Nephron progenitor cell (in vitro differentiated cells): ENCODE measurements at places on chromosomes 7 and 10.
A peak's percentile ranks its signal among the peaks of the same experiment; 100 is the strongest.

DNA sequence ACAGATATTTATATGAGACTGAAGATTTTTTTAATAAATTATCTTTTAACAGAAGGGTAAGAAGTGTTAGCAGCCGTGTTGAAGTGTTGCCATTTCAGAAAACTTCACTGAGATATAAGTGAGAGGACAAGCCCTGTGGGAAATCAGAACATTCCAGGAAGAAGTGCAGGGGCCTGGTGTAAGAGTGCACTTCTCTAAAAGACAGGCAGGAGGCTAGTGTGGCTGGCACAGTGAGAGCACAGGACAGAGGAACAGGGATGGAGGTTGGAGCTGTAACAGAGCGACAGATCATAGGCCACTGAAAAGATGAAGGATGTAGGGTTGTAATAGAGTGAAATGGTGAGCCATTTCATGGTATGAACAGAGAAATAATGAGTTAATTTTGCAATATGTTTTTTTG, 608.9 kb downstream of the SORCS1 start:
- DNase-seq, result no peak
- no peaks in the 10 kb centered on the region for H3K4me1 ChIP-seq
- no peak overlapping the region for H3K27ac ChIP-seq

- DNase-seq, result no peak
- no peaks in the 10 kb centered on the region for H3K4me1 ChIP-seq
- no peak overlapping the region for H3K4me3 ChIP-seq
- H3K36me3 ChIP-seq, result no peaks in the 10 kb centered on the region
- no peak overlapping the region for H3K27ac ChIP-seq
- no peaks in the 10 kb centered on the region for H3K27me3 ChIP-seq
These were observed 68.7 kb downstream of the ZNF727 start for GRCh38 chr7:64113981-64114380.

DNA sequence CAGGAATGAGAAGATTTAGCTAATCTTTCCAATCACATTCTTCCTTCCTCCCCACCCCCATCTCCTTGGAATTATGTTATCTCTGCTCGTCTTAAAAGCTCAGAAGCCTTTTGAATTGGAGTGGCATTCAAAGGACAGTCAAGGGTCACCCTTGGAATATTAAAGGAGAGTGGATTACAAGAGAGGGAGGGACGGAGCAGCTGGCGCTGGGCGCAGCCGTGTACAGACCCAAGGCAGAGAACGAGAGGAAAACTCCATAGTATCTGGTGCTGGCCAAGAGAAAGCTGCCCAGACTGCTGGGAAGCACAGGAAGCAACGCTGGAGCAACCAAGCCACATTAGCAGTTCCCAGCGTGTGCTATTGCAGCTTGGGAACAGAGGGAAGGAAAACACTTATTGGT, 95.7 kb downstream of the POU6F2 start:
- peaks cover 15% of the 10 kb centered on the region for H3K4me1 ChIP-seq
- H3K4me3 ChIP-seq, result peak overlapping the region; percentile 46
- peak; percentile 24 for DNase-seq
- H3K27me3 ChIP-seq, result no peaks in the 10 kb centered on the region
- no peaks in the 10 kb centered on the region for H3K36me3 ChIP-seq

GRCh38 chr7:24911213-24911603, 68.8 kb downstream of the OSBPL3 start:
- no peak overlapping the region for H3K27ac ChIP-seq
- DNase-seq, result no peak
- H3K27me3 ChIP-seq, result no peaks in the 10 kb centered on the region
- no peak overlapping the region for H3K4me3 ChIP-seq
- peaks cover 4% of the 10 kb centered on the region for H3K4me1 ChIP-seq
- H3K36me3 ChIP-seq, result no peaks in the 10 kb centered on the region

DNA sequence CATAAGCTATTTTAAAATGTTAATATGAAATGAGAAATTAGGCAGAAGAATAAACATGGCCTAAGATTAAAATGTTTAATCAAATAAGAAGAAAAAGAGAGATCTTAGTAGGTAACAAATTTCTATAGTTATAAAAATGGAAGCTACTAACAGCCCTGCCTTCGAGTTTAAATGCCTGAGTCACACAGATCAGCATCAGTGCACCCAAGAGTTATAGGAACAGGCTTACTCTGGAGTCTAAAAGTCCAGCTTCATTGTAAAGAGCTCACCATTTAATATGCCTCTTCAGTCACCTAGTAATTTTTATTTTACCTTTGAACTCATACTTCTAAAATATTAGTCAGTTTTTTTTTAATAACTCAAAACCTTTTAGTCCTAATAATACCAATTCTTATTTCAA, 52.6 kb downstream of the BRI3 start:
- peaks cover 3% of the 10 kb centered on the region for H3K27me3 ChIP-seq
- DNase-seq, result no peak
- H3K27ac ChIP-seq, result no peak overlapping the region

GRCh38 chr7:35727571-35727970, 32.6 kb upstream of the HERPUD2 start:
- no peak overlapping the region for H3K27ac ChIP-seq
- H3K4me1 ChIP-seq, result peaks cover 4% of the 10 kb centered on the region
- peaks cover 6% of the 10 kb centered on the region for H3K27me3 ChIP-seq
- DNase-seq, result no peak

DNA sequence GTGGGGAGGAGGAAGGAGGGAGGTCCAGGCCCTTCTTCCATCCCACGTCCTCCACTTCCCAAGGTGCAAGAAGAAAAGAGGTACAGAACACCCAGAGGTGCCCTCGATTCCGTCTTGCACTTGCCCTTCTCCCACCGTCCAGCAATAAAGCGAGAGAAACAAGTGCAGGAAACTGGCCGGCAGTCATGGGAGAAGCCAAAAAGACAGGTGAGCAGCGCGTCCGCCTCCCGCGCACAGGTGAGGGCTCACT, 1.3 kb downstream of the C10orf95 start:
- no peak for DNase-seq
- peak overlapping the region; percentile 92 for H3K4me3 ChIP-seq
- peaks cover 41% of the 10 kb centered on the region for H3K4me1 ChIP-seq
- H3K27me3 ChIP-seq, result peaks cover 24% of the 10 kb centered on the region
- peaks cover 11% of the 10 kb centered on the region for H3K36me3 ChIP-seq

GRCh38 chr7:34842782-34843181, 184.8 kb downstream of the NPSR1 start:
- no peak overlapping the region for H3K27ac ChIP-seq
- DNase-seq, result no peak
- no peaks in the 10 kb centered on the region for H3K36me3 ChIP-seq
- no peak overlapping the region for H3K4me3 ChIP-seq
- H3K27me3 ChIP-seq, result no peaks in the 10 kb centered on the region
- H3K4me1 ChIP-seq, result no peaks in the 10 kb centered on the region

- H3K36me3 ChIP-seq, result peaks cover 9% of the 10 kb centered on the region
- H3K4me3 ChIP-seq, result no peak overlapping the region
- no peak for DNase-seq
- peaks cover 16% of the 10 kb centered on the region for H3K4me1 ChIP-seq
- H3K27ac ChIP-seq, result no peak overlapping the region
These were observed 72.1 kb downstream of the EEPD1 start for GRCh38 chr7:36224934-36225858.

DNA sequence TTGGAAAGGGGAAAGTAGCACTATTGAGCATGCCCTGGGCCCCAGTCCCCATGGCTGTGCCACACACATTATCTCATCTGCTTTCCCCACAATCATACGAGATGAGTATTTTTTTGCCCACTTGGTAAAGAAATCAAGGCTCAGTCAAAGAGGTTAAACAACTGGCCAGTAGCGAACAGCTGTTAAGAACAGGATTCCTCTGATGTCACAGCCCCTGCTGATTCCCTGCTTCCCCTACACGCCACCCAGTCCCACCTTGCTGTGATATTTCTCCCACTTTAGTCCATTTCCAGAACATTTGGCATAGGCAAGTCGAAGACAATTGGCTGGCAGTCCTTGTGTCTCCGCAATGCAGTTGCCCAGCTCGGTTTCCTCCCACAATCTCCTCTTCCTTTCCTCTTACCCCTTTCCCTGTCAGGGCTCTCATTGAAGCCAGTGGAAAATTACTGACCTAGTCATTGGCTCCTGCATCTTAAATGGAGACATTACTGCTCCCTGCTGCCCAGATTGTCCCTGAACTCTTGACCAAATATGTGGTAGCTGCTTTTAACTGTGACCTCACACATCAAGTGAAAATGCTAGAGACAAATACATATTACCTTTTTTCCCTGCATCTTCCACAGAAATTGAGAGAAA, 56.5 kb upstream of the EEPD1 start:
- DNase-seq, result no peak
- peaks cover 8% of the 10 kb centered on the region for H3K36me3 ChIP-seq
- peaks cover 11% of the 10 kb centered on the region for H3K4me1 ChIP-seq

- peaks cover 43% of the 10 kb centered on the region for H3K27me3 ChIP-seq
- H3K4me1 ChIP-seq, result peaks cover 9% of the 10 kb centered on the region
- no peak for DNase-seq
- H3K4me3 ChIP-seq, result no peak overlapping the region
- H3K36me3 ChIP-seq, result no peaks in the 10 kb centered on the region
- H3K27ac ChIP-seq, result no peak overlapping the region
These were observed 131.3 kb downstream of the DPP6 start for GRCh38 chr7:154183482-154183881.

DNA sequence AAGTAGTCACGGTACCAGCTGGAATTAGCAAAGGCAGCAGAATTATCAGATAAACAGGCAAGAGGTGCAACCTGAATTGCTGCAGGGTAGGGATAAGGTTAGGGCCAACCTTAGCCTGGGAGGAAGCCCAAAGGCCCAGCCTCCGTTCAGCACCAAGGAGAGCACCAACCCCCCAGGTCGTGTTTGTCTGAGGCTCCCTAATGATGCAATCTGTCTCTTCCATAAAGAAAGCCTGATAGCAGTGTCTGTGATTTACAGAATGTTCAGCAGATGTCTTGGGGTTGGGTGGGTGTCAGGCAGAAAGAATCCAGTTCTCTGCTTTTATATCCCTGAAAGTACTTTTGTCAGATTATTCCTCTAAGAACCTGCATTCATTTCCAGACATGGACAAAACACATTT, 328.4 kb upstream of the AOAH start:
- H3K27me3 ChIP-seq, result no peaks in the 10 kb centered on the region
- H3K4me1 ChIP-seq, result peaks cover 18% of the 10 kb centered on the region
- no peaks in the 10 kb centered on the region for H3K36me3 ChIP-seq

GRCh38 chr7:143003393-143004051, 23.4 kb downstream of the OR9A2 start:
- no peaks in the 10 kb centered on the region for H3K36me3 ChIP-seq
- peak; percentile 15 for DNase-seq
- peak overlapping the region; percentile 65 for H3K4me3 ChIP-seq
- peaks cover 20% of the 10 kb centered on the region for H3K4me1 ChIP-seq

DNA sequence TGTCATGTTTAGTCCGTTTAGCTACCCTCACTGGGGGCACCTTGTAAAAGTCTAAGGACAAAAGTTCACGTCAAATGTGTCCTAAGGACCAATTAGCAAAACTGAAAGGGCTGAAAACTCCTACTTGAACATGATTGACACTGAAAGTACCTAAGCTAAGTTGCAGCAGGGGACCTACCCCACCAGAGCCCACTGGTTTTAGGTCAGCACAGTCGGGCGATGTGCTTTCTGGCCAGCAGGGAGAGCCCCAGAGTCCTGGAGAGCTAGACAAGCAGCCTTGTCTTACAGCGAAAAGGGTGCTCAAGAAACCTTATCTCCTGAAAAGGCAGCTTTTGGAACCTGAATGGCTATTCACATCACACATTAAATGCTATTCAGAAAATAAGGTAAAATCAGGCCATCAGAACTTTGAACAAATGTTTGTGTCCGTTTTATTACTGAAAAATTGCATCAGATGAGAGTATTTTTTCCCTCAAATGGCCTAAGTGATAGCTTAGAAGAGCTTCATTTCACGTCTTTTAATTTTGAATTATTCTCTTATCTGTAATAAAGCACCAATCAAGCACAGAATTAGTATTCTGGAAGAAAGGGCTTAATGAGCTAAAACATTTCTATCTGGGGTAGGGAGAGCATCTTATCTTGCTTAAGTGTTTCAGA, 52.2 kb upstream of the MKI67 start:
- no peaks in the 10 kb centered on the region for H3K36me3 ChIP-seq
- H3K4me3 ChIP-seq, result no peak overlapping the region
- DNase-seq, result peak; percentile 41
- peaks cover 8% of the 10 kb centered on the region for H3K27me3 ChIP-seq
- no peak overlapping the region for H3K27ac ChIP-seq

GRCh38 chr10:62769574-62770242, 34.8 kb upstream of the ADO start:
- peaks cover 21% of the 10 kb centered on the region for H3K4me1 ChIP-seq
- no peak overlapping the region for H3K4me3 ChIP-seq
- DNase-seq, result no peak
- no peaks in the 10 kb centered on the region for H3K36me3 ChIP-seq
- no peaks in the 10 kb centered on the region for H3K27me3 ChIP-seq

DNA sequence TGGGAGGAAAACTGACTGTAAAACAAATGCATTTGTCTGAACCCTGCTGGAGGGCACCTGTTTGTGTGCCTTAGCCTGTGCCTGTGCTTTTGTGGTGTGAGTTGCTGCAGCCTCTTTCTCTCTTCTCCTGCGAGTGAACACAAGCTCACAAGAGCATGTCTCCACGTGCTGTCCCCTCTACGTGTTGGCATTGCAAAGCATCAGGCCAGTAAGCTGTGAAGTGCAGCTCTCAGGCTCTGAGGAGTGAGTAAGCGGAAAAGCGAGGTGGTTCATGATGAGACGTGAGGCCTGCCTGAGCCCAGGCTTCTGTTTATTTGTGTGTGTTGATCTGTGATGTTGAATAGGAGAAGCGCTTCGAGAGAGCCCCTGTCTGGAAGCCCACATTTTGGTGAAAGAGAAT, 85.6 kb upstream of the PDCD4 start:
- no peaks in the 10 kb centered on the region for H3K36me3 ChIP-seq
- peak overlapping the region; percentile 93 for H3K27ac ChIP-seq
- peak overlapping the region; percentile 59 for H3K4me3 ChIP-seq
- H3K4me1 ChIP-seq, result peaks cover 82% of the 10 kb centered on the region

DNA sequence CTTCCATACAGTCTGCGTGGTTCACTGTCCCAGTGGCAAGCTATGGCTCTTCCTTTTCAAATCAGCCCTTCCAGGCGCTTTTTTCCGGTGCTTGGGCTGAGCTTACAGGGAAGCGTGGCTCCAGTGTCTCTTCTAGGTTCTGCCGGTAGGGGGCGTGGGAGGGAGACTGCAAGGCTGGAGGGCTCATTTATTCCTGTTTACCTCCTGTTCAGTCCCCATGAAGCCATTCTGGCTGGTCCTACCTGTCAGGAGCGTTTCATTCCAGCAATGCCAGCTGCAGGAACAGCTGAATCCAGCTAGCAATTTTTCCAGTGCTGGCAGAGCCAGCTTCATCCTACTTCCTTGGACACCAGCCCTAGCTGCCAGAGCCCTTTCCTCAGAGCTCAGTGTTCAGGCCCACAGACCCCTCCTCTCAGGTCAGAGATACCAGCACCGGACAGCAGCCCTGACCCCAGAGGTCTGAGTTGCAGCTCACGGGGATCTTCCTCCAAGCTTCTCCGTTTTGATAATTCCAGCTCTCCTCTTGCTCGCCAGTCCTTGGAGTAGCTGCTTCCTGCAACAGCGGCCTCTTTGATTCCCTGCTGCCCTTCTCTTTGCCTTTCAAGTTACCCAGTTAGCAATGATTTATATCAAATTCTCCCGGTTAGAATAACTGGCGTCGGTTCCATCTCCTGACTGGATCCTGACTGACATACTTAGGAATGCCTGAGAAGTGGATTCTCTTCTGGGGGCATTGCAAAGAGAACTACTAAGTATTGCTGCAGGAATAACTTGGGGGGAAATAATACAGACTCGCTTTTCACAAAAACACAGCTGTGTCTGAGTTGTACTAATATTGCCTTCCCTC, 129.8 kb downstream of the FRMD4A start:
- H3K27ac ChIP-seq, result peak overlapping the region; percentile 78
- peaks cover 13% of the 10 kb centered on the region for H3K27me3 ChIP-seq
- peak; percentile 53 for DNase-seq
- H3K36me3 ChIP-seq, result no peaks in the 10 kb centered on the region

GRCh38 chr7:106767498-106768323, 97.4 kb upstream of the PIK3CG start:
- H3K4me3 ChIP-seq, result no peak overlapping the region
- no peaks in the 10 kb centered on the region for H3K36me3 ChIP-seq
- H3K27me3 ChIP-seq, result peaks cover 6% of the 10 kb centered on the region
- H3K4me1 ChIP-seq, result no peaks in the 10 kb centered on the region
